ENCODE measurements at places on chromosomes 6 and 20.

DNA sequence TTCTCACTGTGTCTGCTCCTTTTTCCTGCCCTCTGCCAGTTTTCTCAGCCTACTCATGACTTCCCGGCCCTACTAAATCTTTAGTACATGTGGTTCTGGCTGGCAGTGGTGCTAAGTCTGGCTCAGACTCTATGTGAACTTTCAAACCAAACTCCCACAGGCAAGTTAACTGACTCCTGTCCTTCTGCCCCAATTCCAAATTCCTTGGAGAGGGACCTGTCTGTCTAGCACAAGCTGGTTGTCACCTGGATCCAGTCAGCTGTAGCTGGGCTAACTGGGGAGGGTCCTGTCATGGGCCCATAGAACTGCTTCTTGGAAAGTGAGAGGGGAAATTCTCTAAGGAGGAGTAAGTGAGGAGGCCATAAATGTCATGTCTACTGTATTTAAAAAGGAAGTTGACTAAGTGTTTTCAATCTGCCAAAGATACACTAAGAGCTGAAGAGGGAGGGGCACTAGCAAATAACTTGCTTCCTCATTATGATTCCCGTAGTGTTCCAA is 240.1 kb downstream of the KCNQ5 start:
- DNase-seq = no peak

- DNase-seq = no peak
Measured at GRCh38 chr20:22400440-22400839, 183.9 kb downstream of the FOXA2 start.

DNA sequence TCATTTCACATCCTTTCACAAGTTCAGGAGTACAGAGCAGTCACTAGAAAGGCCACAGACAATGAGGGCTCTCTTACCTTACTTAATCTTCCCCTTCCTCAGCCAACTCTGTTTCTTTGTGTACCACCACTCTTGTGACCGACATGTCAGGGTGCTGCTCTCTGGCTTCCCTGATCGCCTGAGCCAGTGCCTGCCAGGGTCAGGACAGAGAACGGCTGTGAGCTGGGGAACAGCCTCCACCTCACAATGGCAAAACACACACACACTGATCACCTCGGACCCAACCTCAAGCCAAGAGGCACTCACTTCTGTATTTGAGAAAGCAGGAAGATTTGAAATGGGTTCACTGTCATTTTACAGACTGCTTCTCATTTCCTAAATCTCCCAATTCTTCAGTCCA is 30.8 kb downstream of the SMLR1 start:
- no peak for DNase-seq

GRCh38 chr6:163889904-163890514 is 475.5 kb downstream of the QKI start:
- no peak for DNase-seq

DNA sequence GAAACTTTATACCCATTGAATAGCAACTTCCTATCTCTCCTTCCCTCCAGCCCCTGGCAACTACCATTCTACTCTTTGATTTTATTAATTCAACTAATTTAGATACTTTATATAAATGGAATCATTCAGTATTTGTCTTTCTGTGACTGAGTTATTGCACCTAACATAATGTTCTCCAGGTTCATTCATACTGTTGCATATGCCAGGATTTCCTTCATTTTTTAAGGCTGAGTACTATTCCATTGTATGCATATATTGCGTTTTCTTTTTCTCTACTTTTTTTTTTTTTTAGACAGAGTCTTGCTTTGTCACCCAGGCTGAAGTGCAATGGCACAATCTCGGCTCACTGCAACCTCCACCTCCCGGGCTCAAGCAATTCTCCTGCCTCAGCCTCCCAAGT is 49.5 kb upstream of the BEND6 start:
- no peak for DNase-seq

GRCh38 chr6:155850408-155850841 is 394.8 kb upstream of the NOX3 start:
- DNase-seq = no peak

Data from suprapubic skin (tissue), 4 donors.